ENCODE measurements at places on chromosomes 2 and 18. TPM values are rescaled to one million over a fixed set of nuclear protein-coding genes. Genes with fewer than 3 reads are reported as not detected.

Gene RNU2-63P
- not detected for total RNA-seq

- DNase-seq, result no peak
- H3K27me3 ChIP-seq, result no peaks in the 10 kb centered on the region
- H3K27ac ChIP-seq, result no peak overlapping the region
- H3K36me3 ChIP-seq, result no peaks in the 10 kb centered on the region
Observed at GRCh38 chr2:113124181-113124961, 3.0 kb upstream of the IL1RN start.

GRCh38 chr2:213451542-213452239, 167.4 kb downstream of the SPAG16 start:
- DNase-seq, result no peak
- H3K36me3 ChIP-seq, result no peaks in the 10 kb centered on the region
- no peaks in the 10 kb centered on the region for H3K4me1 ChIP-seq
- no peak overlapping the region for H3K27ac ChIP-seq

DNA sequence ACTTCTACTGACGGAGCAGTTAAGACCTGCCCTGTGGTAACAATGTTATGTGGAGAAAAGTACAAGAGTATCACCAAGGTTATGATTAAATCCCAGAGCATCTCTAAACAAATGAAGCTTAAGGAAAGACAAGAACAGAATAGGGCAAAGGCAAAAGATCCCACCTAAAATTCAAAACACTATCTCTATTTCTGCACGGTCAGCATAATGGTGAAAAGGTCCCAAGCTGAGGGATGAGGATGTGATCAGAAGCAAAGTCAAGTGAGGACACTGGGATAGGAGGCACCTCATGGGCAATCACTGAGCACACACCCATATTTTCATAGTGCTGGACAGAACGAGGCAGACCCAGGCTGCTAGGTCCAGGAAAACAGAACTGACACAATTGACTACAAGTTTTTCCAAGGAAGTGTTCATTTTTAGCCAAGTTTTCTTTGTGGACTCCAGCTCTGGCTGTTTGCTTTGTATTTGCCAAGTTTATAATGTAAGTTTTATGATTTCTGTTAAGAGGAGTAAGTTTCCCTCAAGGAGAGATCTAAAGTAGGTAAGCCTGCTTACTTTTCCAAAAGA, 77.8 kb downstream of the NCKAP5 start:
- no peak overlapping the region for H3K27ac ChIP-seq
- no peaks in the 10 kb centered on the region for H3K36me3 ChIP-seq
- H3K27me3 ChIP-seq, result no peaks in the 10 kb centered on the region
- H3K4me1 ChIP-seq, result no peaks in the 10 kb centered on the region
- DNase-seq, result no peak

DNA sequence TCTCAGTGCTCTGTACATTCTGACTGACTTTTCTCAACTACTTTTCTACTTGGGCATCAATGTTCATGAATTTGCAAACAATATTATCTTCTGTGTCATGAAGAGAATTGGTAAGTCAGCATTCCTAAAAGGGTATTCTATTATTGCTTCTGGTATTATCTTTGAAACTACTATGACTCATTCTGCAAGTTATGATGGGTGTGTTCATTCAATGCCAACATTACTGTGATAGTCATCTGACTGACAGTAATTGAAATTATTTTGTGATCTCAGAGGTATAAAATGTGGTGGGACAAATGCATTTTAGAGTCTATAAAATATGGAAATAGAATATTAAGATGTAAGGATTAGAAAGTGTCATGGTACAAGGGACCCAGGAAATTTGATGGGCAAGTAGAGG, 736.0 kb upstream of the CELF4 start:
- H3K27ac ChIP-seq, result no peak overlapping the region
- DNase-seq, result no peak
- H3K4me1 ChIP-seq, result no peaks in the 10 kb centered on the region
- H3K27me3 ChIP-seq, result no peaks in the 10 kb centered on the region

Measured in sigmoid colon (tissue), 7 donors.